ENCODE measurements at places on chromosomes 16 and 17. TPM values are rescaled to one million over a fixed set of nuclear protein-coding genes. Genes with fewer than 3 reads are reported as not detected.

Gene SRL
- total RNA-seq, result not detected

Gene CNGB1
- total RNA-seq, result not detected

Gene TLCD2
- 0.32 TPM for total RNA-seq

Gene CRYM
- total RNA-seq, result not detected

Gene TP53TG3C
- total RNA-seq, result not detected

Gene NAGS
- 3.7 TPM for total RNA-seq

Gene ODAD4
- total RNA-seq, result 1.7 TPM

Gene PIPOX
- total RNA-seq, result 0.71 TPM

Data from M059J (cell line).